ENCODE measurements at places on chromosomes 16 and 17.

DNA sequence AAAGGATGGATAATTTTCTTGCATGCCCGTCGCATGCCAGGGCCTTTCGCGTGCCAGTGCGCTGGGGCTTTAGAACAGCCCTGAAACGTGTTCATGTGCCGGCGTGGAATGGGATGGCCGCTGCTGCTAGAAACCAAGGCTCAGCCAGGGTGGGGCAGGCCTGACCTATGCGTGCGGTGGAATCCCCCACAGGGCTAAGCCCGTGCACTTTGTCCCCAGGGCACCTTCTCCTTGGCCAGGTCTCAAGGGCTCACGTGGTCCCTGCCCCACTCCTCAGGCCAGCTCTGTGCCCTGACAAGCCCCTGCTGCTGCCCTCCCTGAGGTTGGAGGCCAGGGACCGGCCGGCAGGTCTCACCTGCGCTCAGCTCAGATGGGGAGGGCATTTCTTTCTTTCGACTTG lies 13.1 kb upstream of the RNF213 start:
- DNase-seq: no peak

DNA sequence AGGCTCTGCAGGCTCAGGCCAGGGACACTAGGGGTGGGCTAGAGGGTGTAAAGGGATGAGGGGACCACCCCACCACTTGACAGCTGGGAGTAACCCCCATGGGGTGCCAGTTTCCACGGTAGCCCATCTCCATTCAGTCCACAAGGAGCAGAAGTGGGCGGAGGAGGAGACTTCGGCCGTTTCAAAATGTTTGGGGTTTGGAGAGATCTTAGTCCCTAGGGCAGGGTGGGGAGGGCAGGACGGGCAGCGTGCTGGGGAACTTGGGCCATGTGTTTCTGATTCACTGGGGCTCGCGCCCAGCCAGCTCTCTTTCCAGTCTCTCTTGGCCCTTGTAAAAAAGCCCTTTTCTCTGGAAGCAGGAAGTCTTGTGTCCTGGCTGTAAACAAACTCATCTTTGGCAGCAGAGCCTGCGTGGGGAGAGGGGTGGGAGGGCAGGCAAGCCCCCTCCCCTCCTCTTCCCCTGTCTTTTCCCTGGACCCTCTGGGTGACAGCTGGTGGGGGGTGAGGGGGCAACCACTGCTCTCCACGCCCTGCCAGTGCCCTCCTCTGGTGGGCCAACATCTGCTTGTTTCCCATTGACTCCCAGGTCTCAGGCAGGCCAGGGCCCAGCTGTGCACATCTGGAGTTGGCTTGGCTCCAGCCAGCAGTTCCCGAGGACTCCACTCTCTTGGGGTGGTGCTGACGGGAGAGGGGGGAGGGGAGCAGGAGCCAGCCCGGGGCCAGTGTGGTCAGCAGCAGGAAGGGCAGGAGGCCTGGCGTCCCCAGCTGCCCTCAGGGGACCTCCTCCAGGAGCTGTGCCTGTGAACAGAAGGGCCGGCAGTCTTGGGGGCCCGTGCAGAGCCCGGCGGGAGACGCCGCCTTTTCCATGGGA lies 8.1 kb downstream of the CYGB start:
- DNase-seq: no peak

DNA sequence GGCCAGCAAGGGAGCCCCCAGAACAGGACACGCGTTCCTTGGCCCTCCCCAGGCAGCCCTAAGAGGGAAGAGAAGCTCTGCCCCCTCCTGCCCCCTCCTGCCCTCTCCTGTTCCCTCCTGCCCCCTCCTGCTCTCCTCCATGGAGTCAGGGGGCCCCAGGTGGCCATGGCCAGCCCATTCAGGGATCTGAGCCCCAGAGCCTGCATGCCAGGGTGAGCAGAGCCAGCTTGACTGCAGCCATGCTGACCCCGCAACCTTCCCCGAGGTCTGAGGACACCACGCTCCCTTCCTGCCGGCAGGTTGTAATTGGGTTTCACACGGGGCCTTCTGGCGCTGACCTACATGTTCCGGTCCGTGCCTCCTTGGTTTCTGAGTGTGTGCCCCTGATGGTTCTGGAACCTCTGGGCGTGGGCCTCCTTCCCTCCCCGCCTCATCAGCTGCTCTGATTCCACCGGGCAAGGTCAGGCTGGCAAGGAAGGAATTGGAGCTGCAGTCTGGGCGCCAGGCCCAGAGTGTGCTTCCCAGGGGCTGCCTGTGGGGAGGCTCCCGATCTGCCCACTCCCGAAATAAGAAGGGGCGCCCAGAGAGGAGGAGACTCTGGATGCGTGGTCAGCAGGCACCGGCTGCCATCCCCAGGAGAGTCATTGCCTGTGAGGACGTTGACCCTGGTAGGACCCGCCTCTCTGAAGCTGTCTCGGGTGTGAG lies 23.7 kb upstream of the NPTX1 start:
- DNase-seq: no peak

GRCh38 chr16:6545329-6545728 lies 787.3 kb upstream of the RBFOX1 start:
- DNase-seq: no peak

DNA sequence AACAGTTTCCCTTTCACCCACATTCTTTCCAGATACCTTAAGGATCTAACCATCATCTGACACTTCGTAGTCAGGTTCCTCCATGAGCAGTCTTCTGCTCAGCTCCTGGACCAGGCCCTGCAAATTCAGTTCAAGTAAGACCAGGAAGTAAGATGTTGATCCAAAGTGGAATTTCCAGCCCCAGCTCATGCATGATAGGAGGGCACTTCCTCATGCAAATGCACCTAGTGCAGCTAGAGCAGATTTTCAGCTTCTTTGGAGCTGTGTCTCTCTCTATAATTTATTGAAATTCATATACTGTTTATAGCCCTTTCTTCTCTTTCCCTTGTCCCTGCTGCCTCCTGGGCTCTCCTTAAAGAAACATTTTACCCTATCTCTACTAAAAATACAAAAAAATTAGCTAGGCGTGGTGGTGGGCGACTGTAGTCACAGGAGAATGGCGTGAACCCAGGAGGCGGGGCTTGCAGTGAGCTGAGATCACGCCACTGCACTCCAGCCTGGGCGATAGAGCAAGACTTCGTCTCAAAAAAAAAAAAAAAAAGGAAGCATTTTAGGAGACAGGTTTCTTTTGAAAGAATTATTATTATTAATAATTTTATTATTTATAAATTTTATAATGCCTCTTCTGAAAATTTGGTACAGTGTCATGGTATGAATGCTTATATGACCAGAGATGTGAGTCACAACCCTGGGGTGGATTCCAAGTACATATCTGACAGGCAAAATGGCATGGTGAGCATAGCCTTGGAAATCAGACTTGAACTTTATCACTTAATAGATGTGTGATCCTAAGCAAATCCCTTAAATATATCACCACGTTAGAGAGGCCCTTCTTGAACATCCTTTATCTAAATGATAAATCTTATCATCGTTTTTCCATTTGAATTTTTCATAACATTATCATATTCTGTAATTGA lies 94.3 kb downstream of the SSH2 start:
- DNase-seq: no peak

DNA sequence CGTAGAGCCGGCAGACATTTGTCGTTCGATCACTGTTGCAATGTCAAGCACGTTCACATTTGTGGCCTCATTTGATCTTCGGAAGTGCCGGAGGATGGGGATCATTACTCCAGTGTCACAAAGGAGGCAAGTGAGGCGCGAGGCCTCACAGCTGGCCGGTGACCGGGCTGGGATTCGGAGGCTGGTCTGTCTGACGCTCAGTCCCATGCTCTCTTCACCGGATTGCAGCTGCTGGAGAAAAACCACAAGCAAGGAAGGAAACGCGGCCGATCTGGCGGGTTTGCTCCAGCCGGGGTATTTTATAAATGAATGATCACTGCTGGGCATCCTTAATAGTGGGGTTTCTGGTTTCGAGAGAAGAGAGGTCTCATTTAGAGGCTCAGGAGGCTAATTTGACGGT lies 127.8 kb downstream of the OR1D5 start:
- DNase-seq: no peak

- no peak for DNase-seq
These were observed 79.0 kb downstream of the GPRC5B start for GRCh38 chr16:19805459-19806162.

DNA sequence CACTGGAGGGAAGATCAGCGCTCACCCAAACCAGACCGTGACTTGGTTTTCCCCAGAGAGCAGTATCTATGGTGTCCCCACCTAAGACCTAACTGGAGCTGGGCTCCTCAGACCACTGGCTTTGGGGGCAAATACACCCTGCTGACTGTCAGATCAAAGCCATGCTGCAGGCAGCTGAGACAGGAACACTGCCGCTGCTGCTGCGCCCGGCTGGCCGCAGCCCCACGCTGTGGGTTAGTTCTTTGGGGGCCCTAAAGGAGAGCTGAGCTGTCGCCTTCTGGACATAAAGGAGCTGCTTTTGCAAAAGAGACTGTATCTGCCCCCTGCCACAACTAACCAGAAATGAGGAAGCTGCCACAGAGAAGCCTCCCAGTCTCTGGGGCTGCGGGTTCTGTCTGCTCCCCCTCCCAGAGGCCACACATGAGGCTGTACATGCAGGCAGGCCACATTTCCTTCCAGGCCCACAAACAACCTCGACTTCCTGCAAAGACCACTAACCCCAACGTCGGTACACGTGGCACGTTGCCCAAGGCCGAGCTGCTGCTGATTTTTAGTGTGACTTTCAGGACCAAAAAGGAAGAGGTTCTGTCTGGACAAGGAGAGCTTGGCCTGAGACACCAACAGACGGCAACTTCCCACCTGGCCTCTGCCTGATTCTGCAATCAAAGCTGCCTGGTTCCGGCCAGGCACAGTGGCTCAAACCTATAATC lies 18.2 kb upstream of the ABR start:
- DNase-seq: no peak

DNA sequence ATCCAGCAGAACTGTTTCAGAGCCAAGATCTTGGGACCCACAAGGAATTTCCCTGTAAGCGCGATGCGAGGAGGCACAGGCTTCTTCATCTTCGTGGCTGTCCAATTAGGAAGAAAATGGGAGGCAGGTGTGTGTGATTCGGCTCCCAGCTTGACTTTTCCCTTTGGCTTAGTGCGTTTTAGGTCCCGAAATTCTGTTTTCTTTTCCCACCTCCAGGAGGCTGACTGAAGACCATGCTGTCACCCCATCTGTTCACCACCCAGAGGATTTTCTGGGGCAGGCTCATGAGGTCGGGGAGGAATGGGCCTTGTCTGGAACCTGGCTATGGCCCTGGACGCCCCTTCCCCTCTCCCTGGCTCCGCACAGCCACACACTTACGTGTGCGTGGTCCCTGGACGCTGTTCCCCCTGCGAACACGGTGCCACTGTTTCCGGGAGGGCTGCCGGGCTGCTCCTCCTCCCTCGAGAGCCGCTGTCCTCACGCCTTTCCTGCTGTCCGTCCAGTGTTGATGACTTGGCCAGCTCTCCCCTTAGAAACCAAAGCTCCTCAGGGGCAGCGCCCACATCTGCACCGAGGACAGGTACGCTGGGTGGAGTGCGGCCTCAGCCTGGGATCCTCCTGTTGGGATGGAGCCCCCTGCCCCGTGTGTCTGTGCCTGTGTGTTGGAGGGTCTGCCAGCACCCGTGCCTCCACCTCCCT lies 2.7 kb upstream of the PABPN1L start:
- DNase-seq: no peak

- DNase-seq: no peak
These were observed 1.9 kb upstream of the MLLT6 start for GRCh38 chr17:38702916-38703741.

DNA sequence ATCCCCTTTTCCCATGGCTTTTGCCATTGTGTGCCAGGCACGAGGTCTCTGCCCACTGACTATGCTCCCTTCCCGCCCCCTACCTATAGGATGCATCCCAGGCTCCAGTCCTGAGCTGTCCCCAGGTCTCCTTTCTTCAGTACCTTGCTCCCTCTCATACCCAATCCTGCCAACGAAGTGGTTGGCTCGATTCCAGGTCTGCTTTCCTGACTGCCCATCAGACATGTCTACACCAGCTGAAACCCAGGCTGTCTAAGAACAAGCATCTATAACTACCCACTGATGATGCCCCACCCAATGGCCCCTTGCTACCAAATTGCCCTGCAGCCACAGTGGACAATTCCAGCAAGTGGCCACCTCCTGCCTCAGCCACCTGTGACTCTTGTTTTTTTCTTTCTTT lies 479.1 kb downstream of the SOX9 start:
- DNase-seq: no peak

DNA sequence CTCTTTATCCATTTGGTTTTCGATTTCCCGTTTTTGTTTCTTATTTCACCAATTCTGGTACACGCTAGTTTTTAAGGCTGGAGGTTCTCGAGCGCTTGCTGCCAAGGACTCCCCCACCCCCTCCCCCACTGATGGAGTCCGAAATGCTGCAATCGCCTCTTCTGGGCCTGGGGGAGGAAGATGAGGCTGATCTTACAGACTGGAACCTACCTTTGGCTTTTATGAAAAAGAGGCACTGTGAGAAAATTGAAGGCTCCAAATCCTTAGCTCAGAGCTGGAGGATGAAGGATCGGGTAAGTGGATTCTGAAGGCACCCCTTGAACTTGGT lies 825 bp downstream of the RPTOR start:
- no peak for DNase-seq

DNA sequence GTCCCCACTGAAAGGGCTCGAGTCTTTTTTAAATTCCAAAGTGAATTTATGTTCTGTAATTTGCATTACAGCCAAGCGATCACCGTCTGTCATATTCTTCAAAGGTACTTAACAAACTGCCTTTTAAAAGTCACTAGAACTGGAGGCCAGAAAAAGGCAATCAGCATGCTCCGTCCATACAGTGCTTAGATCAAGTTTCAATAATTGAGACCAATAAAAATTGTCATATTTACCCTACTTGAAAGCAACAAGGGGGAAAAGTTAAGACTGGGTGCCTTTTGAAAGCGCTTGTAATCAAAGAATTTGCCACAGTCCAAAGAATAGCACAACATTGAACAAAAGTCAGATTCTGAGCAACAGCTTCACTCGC lies 9.0 kb upstream of the ZFHX3 start:
- no peak for DNase-seq

DNA sequence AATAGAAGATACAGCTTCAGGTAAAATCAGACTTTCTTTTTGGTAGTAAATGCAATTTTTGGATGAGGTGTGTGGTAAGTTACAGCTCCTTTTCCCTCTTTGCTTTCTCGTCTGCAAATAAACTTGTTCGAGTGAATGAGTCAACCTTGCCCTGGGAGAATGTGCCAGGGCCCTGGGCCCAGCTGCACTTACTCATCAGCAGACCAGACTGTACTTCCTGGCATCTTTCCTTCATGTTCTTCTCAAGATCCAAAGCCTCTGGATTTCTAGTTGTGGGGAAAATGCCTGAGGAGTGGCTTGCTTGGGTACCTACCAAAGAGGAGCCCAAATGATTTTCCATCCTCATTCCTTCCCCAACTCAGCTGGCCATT lies 5.4 kb upstream of the G6PC1 start:
- DNase-seq: no peak

DNA sequence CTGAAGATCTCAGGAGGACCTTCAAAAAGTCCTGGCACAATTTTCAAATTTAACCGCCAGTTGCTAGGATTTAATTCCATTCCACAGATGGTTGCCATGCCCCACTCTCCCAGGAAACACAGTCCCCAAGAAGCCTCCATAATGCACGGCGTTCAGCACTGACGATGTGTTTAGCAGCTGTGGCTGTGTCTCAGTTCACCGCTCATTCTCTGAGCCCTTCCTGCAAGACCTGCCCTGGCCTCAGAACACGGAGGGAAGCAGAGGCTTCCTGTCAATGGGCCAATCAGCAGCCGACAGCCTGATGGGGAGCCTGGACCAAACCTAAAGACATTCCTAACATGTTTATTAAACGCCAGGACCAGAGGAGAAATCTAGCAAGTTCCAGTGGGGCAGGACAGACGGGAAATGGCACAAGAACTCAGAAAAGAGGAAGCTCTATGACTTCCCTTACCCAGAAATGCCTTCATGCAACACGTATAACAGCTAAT lies 4.9 kb downstream of the MYLK3 start:
- DNase-seq: no peak

GRCh38 chr17:59842901-59843652 lies 49.7 kb downstream of the TUBD1 start:
- DNase-seq: no peak

Measured in NCI-H187 treated with DMSO at 0.1 percent for 48 hours (cell line).